ENCODE measurements at places on chromosomes 6 and 20.

- no peak for DNase-seq
Observed at GRCh38 chr6:120608826-120609225, 725.5 kb downstream of the TBC1D32 start.

DNA sequence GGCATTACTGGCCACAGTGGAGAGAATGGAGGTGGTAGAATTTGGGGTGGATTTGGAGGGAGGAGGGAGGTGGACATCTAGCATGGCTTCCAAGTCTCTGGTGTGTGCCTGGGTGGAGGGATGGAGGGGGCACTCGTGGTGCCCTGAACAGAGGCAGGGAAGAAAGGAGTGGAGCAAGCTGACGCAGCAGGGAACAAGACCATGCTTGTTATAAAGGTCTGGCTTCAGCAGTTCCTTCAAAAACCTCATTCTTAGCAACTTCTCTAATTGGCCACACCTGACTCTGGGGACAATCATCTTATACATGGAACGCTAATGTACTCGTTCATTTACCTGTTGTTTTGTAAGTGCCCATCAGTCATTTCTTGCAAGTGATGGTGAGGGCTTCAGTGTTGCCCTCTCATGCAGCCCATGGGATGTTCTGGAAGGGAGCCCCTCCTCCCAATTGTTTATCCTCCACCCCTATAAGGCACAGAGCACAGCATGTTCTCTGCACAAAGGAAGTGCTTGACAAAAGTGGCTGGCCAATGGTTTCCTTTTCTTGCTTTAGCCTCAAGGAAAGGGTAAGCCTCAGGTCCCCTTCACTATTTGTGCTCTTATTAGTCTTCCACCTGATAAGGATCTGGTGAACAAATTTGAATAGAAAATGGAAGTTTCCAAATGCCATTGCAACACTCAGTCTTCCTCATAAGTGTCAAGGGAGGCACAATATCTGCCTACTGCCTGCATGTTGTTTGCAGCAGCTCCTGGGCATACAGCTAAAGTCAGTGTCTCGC lies 39.3 kb downstream of the GFOD1 start:
- DNase-seq: no peak

DNA sequence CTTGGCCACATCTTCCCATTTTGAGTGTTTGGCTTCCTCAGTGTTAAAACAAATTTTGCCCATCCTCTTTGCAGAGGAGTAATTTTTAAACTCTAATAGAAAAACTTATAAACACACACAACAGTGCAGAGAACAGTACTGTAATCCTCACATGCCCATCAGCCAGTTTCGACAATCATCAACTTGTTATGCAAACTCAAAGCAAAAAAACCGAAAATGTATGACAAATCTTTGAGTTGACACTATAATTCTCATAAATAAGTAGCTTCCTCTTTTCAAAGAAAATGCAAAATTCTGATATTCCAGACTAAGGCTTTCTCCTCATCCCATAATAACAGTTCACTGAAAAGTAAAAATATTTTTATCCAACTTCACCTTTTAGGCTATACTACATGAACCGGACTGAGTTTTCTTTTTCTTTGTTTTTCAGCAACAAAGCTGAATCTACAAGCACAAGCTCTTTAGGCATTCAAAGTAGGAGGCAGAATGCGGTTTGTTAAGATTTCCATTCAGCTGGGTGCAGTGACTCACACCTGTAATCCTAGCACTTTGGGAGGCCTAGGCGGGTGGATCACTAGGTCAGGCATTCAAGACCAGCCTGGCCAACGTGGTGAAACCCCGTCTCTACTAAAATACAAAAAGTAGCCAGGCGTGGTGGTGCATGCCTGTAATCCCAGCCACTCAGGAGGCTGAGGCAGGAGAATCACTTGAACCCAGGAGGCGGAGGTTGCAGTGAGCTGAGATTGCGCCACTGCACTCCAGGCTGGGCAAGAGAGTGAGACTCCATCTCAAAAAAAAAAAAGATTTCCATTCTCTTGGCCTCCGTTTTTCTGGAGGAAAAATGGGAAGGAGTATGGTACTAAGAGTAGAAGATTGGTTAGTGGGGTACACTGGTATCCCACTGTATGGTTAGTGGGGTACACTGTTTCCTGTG lies 74.8 kb downstream of the GCNT2 start:
- DNase-seq: no peak

GRCh38 chr6:158029668-158030230 lies 48.1 kb downstream of the SYNJ2 start:
- DNase-seq: no peak

DNA sequence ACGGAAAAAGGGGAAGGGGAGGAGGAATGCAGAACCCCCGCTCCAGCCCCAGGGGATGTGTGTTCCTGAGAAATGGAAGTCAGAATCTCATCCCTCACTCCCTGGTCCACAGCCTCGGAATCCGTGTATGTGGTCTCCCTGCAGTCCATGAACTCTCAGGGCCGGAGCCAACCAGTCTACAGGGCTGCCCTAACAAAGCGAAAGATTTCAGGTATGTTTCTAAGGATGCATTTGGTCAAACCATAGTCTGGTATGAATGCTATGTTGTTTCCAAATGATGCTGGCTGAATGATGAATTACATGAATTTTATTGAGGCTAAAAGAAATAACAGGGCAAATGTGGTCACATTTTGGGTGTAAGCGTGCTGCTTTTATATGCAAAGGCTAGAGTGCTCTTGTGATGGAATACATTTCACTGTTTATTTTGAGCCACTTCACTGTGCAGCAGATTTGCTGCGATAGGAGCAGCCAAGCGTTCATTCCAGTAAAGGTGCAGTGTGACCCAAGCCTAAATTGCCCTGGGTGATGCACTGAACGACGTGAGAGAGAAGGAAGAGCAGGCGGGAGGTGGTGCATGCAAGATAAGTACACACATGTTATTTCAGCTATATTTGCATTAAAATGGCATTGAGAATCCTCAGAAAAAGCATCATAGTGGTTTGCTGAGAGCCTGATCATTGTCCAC lies 52.4 kb downstream of the FNDC1 start:
- no peak for DNase-seq

- DNase-seq: no peak
Observed at GRCh38 chr6:12866422-12867029, 150.0 kb downstream of the PHACTR1 start.

DNA sequence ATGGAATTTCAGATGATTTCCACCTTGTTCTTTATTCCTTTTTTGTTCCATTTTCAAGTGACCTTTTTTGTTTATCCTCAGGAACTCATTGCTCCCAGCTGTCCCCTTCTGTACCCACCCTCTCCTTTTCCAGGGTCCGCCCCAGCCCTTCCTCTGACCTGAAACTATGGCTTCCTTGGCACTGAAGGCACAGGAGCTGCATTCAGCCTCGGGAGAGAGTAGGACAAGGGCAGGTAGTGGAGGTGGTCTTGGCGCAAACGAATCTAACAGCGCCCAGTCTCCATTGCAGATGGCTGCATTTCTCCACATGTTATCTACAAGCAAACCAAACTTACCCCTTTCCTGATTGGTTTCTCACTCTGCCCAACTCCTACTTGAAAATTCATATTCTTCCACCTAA lies 8.8 kb upstream of the ULBP2 start:
- no peak for DNase-seq

DNA sequence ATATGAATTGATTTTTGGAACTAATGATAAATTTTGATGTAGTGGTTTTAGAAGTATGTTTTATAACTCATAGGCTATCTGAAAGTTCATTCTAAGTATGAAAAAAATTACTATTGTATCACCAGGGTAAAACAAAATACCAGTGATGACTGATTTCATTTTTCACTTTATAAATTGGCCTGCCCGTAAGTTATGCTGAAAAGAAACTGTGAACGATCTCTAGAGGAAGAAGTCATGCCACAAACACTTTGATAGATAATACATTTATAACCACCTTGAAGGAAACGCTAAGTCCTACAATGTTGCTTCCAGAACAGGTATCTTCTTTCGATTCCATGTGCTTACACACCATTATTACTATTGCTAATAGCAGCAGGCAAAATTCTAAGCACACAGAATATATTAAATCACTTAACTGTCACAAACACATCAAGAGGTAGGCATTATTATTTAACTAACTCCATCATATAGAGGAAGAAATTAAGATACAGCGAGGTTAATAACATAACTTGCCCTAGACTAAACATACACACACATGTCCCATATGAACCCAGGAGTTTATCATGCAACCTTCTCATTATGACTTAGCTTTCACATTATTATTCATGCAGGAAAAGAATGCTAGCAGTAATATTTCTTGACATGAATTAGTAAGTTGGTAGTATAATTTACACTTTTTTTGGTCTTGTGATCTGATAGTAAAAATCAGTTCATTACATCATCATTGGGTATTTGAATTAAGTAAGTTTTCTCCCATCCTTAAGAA lies 44.7 kb downstream of the RGS17 start:
- no peak for DNase-seq

DNA sequence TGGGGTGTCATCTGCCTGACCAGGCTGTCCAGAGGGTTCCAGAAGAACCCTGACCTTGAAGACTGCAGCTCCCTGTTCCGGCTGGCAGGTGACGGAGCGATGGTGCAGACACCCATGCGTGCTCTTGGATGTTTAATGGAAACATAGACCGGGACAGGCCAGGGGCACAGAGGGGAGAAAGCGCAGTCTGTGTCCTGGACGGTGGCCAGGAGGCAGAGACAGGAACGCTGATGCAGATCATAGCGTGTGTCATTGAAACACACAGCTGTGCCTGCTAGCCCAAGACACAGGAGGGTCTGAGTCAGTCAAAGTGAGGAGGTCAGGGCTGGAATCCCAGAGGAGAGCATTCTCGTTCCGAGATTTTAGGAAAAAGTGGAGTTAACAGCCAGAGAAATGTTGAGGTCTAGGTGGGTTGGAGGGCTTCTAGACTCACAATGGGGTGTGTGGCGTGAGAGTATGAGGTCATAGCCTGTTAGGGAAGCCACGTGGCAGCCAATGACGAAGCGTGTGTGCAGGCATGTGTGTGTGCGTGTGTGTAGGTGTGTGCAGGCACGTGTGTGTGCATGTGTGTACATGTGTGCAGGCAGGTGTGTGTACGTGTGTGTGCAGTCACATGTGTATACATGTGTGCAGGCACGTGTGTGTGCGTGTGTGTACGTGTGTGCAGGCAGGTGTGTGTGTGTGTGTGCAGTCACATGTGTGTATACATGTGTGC lies 167.0 kb downstream of the ERMARD start:
- no peak for DNase-seq

DNA sequence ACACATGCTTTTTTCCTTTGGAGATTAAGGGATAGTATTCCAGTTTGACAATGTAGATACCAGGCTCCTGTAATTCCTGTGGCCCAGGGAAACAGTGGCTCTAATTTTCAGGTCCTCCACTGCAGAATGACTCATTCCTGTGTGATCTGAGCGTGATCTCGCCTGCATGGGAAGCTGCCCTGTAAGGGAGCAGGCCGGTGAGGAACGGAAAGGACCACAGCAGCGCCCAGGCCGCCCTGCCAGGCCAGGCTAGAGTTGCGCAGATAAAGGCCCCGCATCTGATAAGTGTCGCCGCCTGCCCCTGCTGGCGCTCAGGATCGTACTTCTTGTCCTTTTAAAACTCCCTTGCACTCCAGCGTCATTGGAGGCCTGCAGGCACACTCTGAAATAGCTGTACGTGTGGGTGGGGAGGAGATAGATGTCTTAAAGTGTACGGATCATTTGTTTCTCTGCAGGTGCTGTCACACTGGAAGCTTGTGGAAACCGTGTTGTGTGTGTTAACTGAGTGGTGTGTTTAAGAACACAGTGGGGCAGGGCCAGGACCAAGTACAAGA lies 60.7 kb downstream of the SYNJ2 start:
- DNase-seq: no peak

- no peak for DNase-seq
Observed at GRCh38 chr6:141540207-141540606, 592.5 kb upstream of the GJE1 start.

GRCh38 chr6:169975286-169975685 lies 223.9 kb downstream of the ERMARD start:
- DNase-seq: no peak

DNA sequence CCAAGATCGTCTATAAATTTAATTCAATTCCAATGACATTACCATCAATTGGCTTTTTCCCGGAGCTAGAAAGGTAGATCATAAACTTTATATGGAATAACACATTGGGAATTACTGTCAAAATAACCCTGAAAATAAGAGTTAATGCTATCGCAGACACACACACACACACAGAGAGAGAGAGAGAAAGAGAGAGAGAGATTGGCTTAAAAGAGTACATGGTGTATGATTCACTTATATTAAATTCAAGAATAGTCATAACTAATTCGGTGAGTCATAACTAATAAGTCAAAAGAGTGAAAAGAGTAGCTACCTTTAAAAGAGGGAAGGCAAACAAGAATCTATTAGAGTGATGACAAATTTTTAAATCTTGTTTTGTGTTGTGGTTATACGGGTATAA lies 425.5 kb downstream of the TBC1D32 start:
- no peak for DNase-seq
